A673 (cell line): ENCODE measurements at places on chromosomes 1 and 21. TPM values are rescaled to one million over a fixed set of nuclear protein-coding genes. Genes with fewer than 3 reads are reported as not detected.
A peak's percentile ranks its signal among the peaks of the same experiment; 100 is the strongest.

CYP4X1 gene
- total RNA-seq: not detected in 2 replicates

TCHHL1 gene
- not detected in 2 replicates for total RNA-seq

RGS13 gene
- 0.09 TPM in 1 of 2 replicates, not detected in the other for total RNA-seq

RNF186 gene
- not detected in 2 replicates for total RNA-seq

FCGR3A gene
- not detected in 2 replicates for total RNA-seq

TNFRSF8 gene
- not detected in 2 replicates for total RNA-seq

TSPEAR gene
- total RNA-seq: 8.3 and 12.4 TPM in 2 replicates

AADACL3 gene
- not detected in 2 replicates for total RNA-seq

DNA sequence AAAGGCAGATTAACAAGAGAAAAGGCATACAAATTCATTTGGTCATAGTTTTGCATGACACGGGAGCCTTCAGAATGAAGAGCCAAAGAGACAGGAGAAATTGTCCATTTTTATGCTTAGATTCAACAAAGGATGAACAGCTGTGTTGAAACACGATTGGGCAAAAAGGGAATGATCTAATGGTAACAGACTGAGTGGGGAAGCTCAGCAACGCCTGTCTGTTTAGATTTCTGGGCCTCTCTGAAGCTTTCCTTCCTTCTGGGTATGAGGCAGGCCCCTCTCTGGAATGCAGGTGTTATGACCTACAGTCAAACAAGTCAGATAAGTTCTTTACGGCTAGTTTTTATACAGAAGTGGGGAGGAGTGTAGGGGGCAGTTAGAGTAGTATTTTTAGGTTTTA lies 154.6 kb downstream of the RGS7 start:
- DNase-seq: no peak
- no peak overlapping the region for H3K4me3 ChIP-seq
- H3K27ac ChIP-seq: no peak overlapping the region
- H3K36me3 ChIP-seq: no peaks in the 10 kb centered on the region
- no peaks in the 10 kb centered on the region for H3K4me1 ChIP-seq

GRCh38 chr1:8722366-8722765 lies 95.1 kb downstream of the RERE start:
- H3K36me3 ChIP-seq: no peaks in the 10 kb centered on the region
- H3K27ac ChIP-seq: no peak overlapping the region
- no peak for DNase-seq

DNA sequence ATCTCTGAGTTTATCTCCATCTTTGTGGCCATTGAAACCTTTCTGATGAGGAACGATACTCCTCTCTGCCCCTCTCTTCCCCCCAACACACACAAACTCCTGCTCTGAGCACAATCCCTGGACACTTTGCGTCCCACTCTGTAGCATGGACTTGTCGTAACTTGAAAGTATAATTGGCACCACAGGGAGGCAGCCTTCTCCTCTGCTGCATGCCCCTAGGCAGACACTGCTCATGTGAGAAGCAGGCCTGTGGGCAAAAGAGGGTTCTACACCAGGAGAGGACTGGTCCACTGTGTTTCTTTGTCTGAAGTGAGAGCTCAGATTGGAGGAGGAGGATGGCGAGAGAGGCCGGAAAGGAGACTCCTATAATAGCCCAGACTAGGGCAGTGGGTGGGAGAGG lies 3.8 kb upstream of the PARS2 start:
- no peaks in the 10 kb centered on the region for H3K36me3 ChIP-seq
- H3K27me3 ChIP-seq: no peaks in the 10 kb centered on the region
- DNase-seq: peak; percentile 55
- no peak overlapping the region for H3K27ac ChIP-seq
- peaks cover 12% of the 10 kb centered on the region for H3K4me1 ChIP-seq

DNA sequence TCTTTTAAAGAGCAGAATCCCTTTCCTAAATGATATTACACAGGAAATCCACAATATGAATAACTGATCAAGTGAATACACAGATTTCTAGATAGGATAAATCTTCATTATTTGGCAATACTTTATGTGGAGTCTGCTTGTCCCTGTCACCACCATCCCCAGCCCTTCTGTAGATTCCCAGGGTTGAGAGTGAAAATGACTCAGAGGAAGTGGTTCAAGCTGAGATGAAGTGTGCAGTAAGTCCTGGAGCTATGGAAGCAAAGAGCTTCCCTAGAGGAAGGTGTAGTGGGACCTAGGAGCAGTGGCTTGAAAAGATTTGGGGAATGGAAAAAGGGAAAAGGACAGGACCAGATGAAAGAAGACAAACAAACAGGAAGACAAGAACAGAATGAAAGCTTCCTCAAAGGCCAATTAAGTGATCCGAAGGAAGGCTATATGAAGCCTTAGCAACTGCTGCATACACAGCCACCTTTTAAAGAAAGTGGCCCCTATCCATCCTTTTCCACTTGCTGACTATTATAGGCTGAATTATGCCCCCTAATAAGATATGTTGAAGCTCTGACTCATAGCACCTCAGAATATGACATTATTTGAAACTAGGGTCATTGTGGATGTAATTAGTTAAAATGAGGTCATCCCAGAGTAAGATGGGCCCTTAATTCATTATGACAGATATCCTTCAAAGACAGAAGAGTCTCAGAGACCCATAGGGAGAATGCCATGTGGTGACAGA lies 96.5 kb upstream of the CAMK1G start:
- no peaks in the 10 kb centered on the region for H3K4me1 ChIP-seq
- H3K27me3 ChIP-seq: no peaks in the 10 kb centered on the region
- H3K36me3 ChIP-seq: no peaks in the 10 kb centered on the region
- peak; percentile 15 for DNase-seq

GRCh38 chr1:32871364-32872191 lies 866 bp upstream of the FNDC5 start:
- no peaks in the 10 kb centered on the region for H3K27me3 ChIP-seq
- peak overlapping the region; percentile 48 for H3K4me3 ChIP-seq
- H3K4me1 ChIP-seq: peaks cover 5% of the 10 kb centered on the region
- peak; percentile 36 for DNase-seq
- no peaks in the 10 kb centered on the region for H3K36me3 ChIP-seq
- no peak overlapping the region for H3K27ac ChIP-seq

- DNase-seq: peak; percentile 18
- H3K27ac ChIP-seq: no peak overlapping the region
- H3K36me3 ChIP-seq: no peaks in the 10 kb centered on the region
- H3K4me3 ChIP-seq: peak overlapping the region; percentile 28
Measured at GRCh38 chr1:211133393-211133835, 534 bp downstream of the KCNH1 start.

GRCh38 chr1:8370046-8370881 lies 52.4 kb downstream of the SLC45A1 start:
- H3K27me3 ChIP-seq: no peaks in the 10 kb centered on the region
- H3K4me1 ChIP-seq: peaks cover 88% of the 10 kb centered on the region
- H3K27ac ChIP-seq: peak overlapping the region; percentile 76
- DNase-seq: peak; percentile 90

DNA sequence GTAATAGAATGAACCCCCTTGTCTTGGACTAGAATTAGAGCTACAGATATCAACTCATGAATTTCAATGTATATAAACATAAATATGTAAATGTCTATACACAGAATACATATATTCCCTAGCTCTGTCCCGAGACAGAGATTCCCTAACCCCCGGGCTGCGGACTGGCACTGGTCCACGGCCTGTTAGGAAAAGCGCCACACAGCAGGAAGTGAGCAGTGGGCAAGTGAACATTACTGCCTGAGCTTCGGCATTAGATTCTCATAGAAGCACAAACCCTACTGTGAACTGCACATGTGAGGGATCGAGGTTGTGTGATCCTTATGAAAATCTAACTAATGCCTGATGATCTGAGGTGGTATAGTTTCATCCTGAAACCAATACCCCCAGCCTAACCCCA lies 51.2 kb downstream of the PIK3R3 start:
- no peaks in the 10 kb centered on the region for H3K27me3 ChIP-seq
- no peaks in the 10 kb centered on the region for H3K36me3 ChIP-seq
- peak; percentile 71 for DNase-seq
- peak overlapping the region; percentile 53 for H3K27ac ChIP-seq

DNA sequence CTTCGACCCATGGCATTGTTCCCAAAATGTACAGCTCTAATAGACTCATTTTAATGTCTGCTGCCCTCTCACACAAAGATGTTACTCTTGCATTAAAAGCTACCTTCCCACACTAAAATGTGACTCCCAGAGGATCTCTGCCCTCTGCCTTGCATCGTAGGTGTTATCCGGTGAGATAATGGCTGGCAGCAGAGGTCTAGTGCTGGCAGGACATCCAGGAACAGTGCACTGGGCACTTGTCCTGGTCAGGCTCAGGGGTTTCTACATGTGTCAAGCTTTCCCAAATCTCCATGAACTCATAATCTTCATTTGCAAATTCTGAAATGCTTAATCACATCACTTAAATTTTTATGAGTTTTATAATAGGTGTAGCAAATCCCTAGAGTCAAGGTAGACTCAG lies 310.6 kb downstream of the LRRIQ3 start:
- H3K27ac ChIP-seq: no peak overlapping the region
- no peak overlapping the region for H3K4me3 ChIP-seq
- no peak for DNase-seq
- H3K27me3 ChIP-seq: peaks cover 5% of the 10 kb centered on the region
- no peaks in the 10 kb centered on the region for H3K4me1 ChIP-seq

- H3K27me3 ChIP-seq: no peaks in the 10 kb centered on the region
- no peak overlapping the region for H3K4me3 ChIP-seq
- H3K27ac ChIP-seq: no peak overlapping the region
- no peaks in the 10 kb centered on the region for H3K36me3 ChIP-seq
Measured at GRCh38 chr1:198656500-198656932, 17.7 kb downstream of the PTPRC start.

DNA sequence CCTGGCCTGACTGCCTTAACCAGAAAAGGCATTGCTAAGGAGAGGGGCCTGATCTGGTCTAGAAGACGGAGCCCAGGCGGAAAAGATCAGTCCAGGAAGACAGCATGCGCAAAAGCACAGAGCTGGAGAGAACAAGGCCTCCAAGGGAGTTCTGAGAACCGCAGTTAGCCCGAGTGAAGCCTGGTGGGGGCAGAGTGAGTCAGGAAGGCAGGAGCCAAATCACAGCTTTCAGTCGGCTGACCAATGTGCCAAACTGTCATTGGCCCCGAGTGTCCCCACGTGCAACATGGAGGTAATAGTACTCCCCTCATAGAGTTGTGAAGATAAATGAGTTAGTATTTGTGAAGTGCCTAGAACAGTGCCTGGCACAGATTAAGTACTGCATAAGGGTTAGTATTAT lies 1.2 kb upstream of the TSPAN2 start:
- no peak overlapping the region for H3K4me3 ChIP-seq
- H3K27ac ChIP-seq: no peak overlapping the region
- no peaks in the 10 kb centered on the region for H3K36me3 ChIP-seq

DNA sequence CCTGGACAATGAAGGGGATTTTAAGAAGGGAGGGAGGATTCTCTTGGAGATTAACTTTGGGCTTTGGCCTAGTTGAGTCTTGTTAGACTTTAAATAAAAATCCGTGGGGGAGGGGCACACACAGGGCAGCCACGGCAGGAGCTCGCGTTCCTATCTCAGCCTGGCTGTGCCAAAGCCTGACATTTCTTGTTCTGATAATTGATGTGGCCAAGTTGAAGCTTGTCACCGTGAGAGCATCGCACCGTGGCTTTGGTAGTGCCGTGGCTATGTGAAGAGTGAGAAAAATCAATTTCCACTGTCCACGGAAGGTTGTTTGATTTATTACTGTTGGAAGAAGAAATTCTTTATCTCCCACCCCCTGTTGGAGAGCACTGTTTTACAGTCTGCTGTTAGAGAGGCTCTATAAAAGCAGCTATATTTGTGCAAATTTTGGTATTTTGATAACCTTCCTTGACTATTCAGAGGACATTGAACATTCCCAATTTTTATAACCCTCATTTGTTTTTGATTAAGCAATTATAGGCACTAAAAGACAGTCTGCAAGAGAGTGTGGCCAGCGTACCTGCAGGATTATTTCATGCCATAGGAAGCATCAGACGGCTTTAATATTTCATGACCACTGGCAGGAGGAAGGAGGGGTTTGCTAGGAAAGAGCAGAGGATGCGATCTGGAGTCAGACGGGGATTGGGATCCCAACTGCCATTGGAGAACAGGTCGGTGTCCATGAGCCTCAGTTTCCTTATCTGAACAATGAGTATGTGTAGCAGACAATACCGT lies 160.7 kb downstream of the KAZN start:
- H3K27me3 ChIP-seq: no peaks in the 10 kb centered on the region
- H3K4me1 ChIP-seq: peaks cover 12% of the 10 kb centered on the region
- no peak overlapping the region for H3K27ac ChIP-seq
- no peak for DNase-seq
- H3K36me3 ChIP-seq: no peaks in the 10 kb centered on the region

DNA sequence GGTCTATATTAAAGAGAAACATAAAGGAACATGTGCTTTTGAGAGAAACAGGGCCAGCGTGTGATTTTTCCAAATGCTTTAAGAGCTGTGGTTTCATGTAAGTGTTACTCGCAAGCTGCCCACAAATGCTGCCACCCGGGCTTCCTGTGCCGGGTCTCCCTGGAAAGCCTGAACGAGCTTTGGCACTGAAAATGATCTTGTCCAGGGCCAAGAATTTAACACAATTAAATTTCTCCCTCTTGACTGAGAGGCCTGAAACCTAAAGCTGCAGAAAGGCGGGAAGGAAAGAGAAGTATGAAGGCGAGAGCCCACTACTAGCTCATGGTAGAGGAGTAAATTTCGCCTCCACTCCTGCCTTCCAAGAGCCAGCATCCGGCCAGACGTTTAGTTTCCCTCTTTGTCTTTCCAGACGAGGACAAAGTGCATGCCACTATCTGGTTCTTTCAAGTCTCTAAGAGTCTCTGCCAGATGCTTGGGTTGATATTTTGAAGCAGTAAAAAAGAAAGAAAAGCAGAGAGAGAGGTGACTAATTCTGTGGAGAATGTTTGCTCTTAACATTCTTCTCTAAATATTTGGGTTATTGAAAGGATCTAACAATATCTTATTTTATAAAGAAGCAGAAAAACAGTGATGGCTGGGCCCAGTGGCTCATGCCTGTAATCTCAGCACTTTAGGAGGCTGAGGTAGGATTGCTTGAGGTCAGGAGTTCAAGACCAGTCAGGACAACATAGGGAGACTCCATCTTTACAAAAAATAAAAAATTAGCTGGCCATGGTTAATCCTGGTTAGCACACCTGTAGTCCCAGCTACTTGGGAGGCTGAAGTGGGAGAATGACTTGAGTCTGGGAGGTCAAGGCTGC lies 100.0 kb upstream of the HNRNPU start:
- H3K27me3 ChIP-seq: no peaks in the 10 kb centered on the region
- no peak overlapping the region for H3K4me3 ChIP-seq
- H3K36me3 ChIP-seq: no peaks in the 10 kb centered on the region
- no peak for DNase-seq

GRCh38 chr1:200198236-200198635 lies 170.7 kb downstream of the NR5A2 start:
- no peak for DNase-seq
- no peak overlapping the region for H3K27ac ChIP-seq
- no peaks in the 10 kb centered on the region for H3K4me1 ChIP-seq
- no peak overlapping the region for H3K4me3 ChIP-seq

DNA sequence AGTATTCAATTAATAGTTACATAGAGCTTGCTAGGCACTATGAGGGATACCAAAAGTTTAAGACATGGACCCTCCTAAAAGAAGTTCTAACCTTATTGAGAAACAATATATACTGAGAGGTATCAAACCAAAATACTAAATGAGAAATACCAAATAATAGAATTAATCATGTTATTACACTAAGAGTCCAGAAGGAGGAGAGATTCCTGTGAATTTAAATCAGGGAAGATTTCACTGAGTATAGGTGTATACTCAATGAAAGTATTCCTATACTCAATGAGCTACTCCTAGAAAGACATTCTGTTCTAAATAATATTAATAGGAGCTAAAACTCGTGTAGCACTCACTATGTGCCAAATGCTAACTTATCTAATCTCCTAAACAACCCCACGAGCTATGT lies 9.4 kb downstream of the CR1L start:
- H3K36me3 ChIP-seq: no peaks in the 10 kb centered on the region
- H3K4me3 ChIP-seq: no peak overlapping the region
- peaks cover 36% of the 10 kb centered on the region for H3K27me3 ChIP-seq
- no peak for DNase-seq
